ENCODE measurements at places on chromosomes 7 and 10.

GRCh38 chr7:106768324-106768751 is 96.7 kb upstream of the PIK3CG start:
- DNase-seq = no peak

DNA sequence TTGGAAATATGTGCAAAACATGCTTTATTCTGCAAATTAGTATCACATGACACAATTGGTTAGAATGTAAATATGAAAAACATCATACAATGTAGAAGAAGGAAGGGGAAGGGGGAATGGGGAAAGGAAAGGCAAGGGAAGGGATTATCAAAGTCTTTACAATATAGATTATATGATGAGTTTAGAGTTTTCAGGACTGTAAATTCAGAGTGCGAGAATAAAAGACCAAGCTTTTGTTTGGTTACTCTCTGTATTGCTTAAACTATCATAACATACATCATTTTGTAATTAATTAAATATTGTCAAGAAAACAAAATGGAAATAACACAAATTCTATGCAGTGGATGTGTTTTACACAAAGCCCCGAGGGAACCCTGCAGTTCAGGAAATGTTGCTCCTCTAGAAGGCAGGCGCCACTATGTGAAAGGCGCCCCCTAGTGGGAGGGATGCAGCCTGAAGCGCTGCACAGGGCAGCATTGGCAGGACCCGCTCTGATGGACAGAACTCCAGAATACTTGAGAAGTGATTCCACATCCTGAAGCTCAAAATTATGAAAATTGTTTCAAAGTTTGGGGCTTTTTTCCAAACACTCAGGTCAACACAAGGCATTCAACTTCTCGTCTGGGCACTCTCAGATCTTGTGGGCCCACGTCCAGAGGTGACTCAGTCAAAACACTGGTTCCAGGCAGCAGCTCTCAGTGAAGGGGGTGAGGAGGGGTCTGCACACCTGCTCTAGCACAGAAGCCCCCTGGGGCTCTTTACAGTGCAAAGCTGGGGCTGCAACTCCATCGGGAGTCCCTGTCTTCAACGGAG is 31.6 kb upstream of the TMEM254 start:
- peak; percentile 75 for DNase-seq

DNA sequence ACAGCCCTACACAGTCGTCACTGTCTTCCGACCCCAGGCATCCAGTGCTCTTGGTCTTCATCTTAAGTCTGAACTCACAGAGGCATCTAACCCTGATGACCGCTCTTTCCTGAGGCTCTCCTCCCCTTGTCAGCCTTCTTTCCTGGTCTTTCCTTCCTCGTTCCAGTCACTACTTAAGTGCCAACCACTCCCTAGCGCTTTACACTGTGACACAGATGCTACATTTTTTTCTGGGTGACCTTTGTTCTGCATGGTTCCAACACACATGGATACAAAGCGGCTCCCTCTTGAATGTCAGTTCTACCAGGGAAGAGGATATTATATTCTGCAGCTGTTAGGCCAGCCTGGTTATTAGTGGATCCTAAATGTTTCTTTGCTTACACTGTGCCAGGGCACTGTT is 12.7 kb downstream of the YWHAG start:
- DNase-seq = no peak

- no peak for DNase-seq
Observed at GRCh38 chr7:90624225-90624911, 28.2 kb downstream of the CDK14 start.

- no peak for DNase-seq
Observed at GRCh38 chr10:70753841-70754621, 31.1 kb downstream of the TBATA start.

- no peak for DNase-seq
Observed at GRCh38 chr7:150979713-150980390, 1.7 kb upstream of the KCNH2 start.
